ENCODE measurements at places on chromosomes 5 and 9.

- no peak for DNase-seq
Measured at GRCh38 chr9:113909421-113909820, 33.3 kb downstream of the ZNF618 start.

DNA sequence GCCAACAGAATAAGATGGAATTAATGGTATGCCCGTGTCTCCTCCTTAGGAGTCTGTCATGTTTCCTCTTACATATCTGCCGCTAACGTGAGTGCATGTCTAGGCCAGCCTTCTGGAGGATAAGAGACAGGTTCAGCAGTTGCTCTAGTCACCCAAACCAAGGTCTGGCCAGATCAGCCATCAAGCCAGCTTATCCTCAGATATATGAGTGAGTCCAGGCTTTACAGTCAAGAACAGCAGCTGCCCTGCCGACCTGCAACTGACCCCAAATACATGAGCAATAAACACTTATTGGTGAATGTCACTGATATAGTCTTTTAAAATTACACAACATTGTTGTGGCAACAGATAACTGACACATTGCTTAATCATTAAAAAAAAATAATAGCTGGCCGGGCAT lies 123.5 kb downstream of the TSSK1B start:
- no peak for DNase-seq

DNA sequence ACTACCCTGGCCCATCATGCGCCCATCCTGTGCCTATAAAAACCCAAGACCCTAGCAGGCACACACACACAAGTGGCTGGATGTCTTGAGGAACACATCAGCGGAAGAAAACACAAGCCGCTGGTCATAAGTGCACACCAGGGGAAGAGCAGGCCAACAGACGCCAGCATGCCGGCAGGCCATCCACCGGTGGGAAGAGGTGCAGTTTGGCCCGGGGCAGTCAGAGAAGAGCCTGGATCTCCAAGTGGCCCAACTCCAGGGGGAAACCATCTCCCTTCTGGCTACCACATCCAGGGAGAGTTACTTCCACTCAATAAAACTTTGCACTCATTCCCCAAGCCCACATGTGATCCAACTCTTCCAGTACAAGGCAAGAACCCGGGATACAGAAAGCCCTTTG lies 2001.3 kb upstream of the NUDT12 start:
- no peak for DNase-seq

DNA sequence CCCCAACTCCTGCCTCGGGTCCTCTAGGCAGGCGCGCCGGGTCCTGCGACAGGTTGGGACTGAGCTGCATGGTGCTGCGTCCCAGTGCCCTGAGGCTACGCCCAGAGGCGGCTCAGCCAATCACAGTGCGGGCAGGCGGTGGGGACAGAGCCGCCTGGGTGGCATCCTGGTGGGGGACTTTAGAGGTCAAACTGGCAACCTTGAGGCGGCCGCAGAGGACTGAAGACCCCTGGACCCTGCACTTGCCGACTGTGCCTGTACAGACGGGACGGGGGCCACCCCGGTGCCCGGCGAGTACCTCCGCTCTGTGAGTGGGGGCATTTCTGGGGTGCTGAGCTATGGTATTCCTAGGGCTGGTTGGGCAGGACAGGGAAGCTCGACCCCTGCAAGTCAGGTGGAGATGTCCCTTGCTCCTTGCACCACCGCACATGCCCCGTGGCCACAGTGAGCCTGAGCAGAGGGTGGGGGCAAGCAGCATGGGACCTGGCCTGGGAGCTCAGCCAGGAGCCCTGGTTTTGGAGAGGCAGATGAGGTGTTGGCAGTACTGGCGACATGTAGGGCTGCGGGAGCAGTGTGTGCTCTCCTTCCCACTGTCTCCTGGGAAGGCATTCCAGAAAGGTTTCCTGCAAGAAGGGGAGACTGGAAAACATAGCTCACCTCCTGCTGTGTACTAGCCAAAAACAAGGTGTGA lies 45.5 kb downstream of the CTSL start:
- DNase-seq: no peak

DNA sequence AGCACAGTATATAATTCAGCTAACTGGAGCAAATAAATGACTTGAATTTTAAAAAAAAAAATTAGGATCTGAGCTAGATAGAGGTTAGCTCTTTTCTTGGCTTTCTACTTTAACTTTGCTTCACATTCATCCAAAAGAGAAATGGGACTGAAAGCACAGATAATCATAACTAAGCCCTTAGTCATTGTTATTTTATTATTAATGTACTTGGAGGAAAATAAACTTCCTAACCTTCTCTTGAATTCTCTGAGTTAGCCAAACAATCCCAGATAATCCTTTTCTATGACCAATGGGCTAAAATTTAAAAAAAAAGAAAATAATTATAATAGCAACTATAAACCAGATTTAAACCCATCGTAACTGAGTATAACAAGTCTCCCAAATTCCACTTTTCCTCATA lies 57.6 kb upstream of the RASA1 start:
- no peak for DNase-seq

- no peak for DNase-seq
Measured at GRCh38 chr5:80976985-80977384, 16.8 kb downstream of the RASGRF2 start.

GRCh38 chr5:81948349-81948748 lies 23.5 kb upstream of the ATG10 start:
- no peak for DNase-seq

- no peak for DNase-seq
Measured at GRCh38 chr9:74503666-74504065, 6.5 kb downstream of the RORB start.

- DNase-seq: no peak
Measured at GRCh38 chr5:1442222-1443145, 2.8 kb downstream of the SLC6A3 start.

- no peak for DNase-seq
Measured at GRCh38 chr9:105187781-105188180, 56.7 kb upstream of the SLC44A1 start.

- DNase-seq: no peak
Measured at GRCh38 chr5:32581010-32581785, 4.2 kb upstream of the SUB1 start.

DNA sequence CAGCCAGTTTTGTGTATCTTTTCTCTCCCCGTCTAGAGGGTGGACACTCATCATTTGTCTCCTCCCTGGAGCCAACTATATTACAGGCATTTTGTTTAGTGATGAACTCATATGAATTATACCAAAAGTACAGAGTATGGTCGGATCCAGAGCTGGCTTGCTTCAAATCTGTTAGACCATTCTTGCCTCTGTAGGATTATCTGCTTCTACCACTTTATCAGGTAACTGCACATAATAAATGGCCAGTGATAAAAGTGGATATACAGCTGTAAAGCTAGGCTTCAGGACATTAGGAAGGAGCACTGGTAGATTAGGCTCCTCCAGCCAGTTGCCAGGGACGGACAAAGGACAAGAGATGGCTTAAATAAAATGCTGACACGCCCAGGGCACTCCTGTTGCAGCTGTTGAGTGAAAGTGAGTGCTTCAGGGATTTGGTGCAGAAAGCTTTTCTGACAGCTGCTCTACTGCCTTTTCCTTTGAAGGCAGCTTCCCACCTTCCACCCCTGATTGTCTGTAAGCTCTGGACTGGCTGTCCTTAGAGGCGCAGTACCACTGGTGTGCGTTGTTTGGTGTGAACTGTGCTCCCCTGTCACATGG lies 259.2 kb downstream of the PDZD2 start:
- no peak for DNase-seq

DNA sequence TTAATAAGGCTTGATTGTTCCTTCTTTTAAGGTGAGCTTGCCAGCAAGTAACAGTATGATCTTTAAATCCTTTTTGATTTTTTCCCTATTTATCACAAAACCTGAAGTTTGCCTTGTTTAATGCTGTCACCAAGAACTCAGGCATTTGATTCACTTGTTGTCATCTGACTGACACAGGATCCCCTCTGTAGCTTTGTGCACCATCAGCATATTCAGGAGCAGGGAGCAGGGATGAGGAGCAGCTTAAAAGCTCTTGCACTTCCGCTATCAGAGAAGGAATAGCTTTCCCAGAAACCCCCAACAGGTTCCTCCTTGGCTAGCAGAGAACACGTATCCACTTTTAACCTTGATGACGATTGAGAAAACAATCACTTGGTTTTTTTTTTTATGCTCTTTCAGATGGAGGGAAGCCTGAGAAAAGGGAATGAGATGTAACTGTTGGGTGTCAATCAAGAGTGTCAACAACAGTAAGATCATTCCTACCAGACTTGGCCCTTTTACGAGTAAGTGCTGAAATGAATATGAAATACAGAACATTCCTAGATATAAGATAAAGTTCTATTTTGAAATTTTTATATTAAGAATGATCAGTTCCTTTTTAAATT lies 433.1 kb upstream of the CDH18 start:
- DNase-seq: no peak

DNA sequence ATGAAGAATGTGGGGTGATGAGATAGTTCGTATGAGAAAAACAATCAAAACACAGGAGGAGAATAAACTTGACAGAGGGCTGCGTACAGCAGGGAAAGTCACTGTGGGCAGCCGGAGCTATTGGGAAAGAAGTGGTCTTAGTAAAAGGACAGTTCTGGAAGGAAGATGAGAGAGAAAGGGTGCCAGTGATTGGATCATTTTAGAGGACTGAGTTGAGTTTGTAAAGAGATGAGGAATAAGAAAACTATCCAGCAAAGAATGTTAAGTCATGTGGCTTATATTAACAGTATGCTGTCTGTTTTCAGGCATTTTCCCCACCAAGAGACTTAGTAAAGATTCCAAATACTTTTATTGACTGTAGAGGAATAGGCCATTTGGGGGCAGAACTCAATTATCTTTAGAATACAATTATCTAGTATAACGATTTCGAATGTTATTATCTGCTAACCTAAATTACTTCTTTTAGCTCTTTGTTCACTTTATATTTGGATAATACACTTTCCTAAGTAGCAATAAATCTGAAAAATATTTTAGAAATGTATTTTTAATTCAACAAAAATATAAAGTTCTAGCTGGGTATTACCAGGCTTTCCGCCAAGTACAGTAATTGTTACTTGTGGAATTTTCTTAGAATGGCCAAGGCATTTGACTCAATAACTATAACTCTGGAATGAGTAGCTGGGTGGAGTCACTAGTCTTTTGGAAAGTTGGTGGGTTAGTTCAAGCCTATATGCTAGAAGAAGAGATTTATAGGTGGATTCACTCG lies 15.5 kb upstream of the LOX start:
- DNase-seq: no peak

DNA sequence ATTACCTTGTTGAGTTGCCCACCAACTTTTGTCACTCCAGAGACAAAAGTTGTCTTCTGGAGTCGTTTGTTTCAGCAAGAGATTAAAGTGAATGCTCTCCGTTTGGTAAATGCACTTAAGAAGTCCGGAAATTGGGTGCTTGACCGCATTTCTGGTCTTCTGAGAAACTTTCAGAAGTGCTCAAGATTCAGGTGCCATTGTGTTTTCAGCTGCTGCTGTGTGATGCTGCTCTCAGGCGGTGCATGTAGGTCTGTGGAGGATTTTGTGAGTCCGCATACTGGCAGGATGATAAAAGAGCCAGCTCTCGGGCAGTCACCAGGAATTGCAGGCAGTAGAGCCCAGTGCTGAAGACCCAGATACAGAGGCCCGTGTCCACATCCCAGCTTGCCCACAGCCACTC lies 5.9 kb upstream of the NFIL3 start:
- DNase-seq: no peak

DNA sequence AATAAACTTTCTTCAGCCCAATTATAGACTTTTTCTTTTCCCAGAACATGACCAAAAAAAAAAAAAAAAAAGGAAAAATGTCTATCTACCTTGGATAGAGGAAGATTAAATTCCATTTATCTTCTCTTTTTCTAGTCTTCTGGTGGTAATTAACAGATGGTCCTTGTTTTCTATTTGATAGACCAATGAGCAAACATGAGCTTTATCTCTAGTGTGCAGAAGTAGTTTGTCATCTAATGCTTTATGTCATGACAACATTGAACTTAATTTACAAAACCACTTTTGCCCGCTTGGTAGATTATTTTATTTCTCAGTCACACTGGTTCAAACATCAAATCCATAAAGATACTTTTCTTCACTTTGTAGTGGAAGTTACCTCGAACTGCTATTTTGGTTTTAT lies 69.5 kb upstream of the ELL2 start:
- DNase-seq: no peak

GRCh38 chr9:91422758-91423711 lies 597 bp downstream of the NFIL3 start:
- DNase-seq: peak; percentile 47

DNA sequence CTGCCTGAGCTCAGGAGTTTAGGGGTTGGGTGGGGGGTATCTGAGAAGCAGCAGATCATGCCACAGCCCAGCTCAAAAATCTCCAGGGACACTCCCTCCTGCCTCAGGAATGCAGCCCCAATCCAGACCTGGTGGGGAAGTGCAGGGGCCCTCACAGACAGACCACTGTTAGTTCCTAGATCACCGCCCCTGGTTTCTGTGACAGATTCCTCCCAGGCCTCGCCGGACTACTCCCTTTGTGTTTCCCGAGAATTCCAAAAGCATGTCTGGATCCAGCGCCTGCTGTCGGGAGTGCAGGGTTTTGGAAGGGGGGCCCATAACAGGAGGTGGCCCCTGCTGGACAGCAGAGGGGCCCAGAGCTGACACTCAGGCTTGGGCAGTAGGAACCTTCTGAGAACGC lies 74.5 kb downstream of the CTSL start:
- DNase-seq: no peak

DNA sequence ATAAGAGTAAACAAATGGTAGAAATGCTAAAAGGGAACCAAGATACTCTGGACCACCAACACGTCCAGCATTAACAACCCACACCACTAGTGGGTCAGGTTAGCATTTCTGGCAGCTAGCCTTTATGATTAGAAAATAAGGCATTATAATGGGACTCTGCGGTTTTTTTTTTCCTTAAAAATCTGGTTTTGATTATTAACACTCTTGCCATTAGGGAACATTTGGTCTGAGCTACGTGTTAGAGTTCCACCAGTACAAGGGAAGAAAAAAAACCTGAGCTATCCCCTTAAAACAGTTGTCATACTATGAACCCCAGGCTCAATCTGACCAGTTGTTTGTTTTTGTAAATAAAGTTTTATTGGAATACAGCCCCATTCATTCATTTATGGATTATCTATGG lies 110.4 kb downstream of the NTRK2 start:
- DNase-seq: no peak

DNA sequence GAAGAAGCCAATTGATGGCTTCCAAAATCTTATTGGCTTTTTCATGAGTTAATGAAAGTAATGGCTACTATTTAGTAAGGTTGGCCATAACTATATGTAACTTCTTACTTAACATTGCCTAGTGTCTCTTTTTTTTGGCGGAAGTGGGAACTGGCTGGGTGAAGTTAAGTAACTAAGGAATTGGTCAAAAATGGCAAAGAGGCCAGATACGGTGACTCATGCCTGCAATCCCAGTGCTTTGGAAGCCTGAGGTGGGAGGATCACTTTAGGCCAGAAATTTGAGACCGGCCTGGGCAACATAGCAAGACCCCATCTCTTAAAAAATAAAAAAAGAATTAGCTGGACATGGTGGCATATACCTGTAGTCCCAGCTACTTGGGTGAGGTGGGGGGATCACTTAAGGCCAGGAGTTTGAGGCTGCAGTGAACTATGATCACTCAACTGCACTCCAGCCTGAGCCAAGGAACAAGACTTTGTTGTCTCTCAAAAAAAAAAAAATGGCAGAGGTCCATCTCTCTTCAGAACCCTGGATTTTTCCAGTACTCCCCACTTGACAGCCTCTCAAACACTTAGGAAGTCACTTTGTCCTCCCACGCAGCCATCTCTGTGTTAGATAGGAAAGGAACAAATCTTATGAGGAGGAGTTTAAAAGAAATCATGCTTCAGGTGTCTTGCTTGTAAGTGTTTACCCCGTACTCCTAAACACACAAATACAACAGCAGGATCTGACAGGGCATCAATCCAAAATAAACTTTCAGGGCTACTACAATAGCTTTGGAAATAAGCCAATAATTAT lies 75.7 kb downstream of the TEK start:
- DNase-seq: no peak

Measured in activated effector memory CD4-positive, alpha-beta T cell treated with Interleukin-2 at 50 U/mL for 16 hours (primary cell).